ENCODE measurements at places on chromosomes 1 and 21.
A peak's percentile ranks its signal among the peaks of the same experiment; 100 is the strongest.

DNA sequence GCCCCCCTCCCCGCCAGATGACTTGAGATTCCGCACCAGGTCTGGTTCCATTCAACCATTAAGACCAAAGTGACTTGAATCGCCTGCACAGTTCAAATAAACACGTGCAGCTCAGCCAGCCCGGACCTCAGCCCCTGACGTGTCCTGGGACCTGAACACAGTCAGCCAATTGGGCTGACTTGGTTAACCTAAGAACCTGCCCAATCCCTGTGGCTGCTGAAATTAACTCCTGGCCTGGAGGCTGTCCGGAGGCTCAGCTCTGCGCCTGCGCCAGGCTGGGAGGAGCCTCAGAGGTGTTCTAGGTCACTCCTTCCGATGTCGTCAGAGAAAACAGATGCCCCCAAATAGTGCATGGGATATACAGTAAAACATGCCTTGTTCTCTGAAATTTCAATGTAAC lies 73.4 kb downstream of the SCCPDH start:
- DNase-seq, result no peak

- DNase-seq, result no peak
Observed at GRCh38 chr1:162722036-162722435, 68.5 kb upstream of the HSD17B7 start.

GRCh38 chr1:87144981-87145380 lies 183.7 kb upstream of the LMO4 start:
- DNase-seq, result no peak

DNA sequence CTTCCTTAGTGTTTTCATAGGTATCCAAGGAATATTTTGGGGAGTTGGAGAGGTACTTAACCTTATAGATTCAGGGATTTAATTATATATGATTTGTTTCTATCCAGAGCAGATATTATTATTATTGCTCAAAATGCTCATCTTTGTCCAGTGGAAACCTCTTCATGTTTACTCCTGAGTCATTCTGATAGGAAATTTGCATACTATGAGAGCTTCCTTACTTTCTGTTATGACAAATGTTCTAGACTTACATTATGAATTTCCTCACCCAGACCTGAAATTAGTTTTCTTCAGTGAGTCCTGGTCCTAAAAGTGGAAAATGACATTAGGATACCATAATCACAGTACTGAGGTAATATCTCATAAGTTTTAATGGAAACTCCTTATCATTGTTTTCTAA lies 57.5 kb upstream of the PLPPR5 start:
- no peak for DNase-seq

GRCh38 chr1:75990686-75991085 lies 58.5 kb upstream of the ASB17 start:
- no peak for DNase-seq

- DNase-seq, result no peak
Observed at GRCh38 chr1:47708658-47709018, 270.8 kb downstream of the FOXD2 start.

GRCh38 chr1:46096269-46097148 lies 35.9 kb downstream of the PIK3R3 start:
- DNase-seq, result no peak

GRCh38 chr1:155645648-155646047 lies 35.6 kb downstream of the MSTO1 start:
- DNase-seq, result no peak

GRCh38 chr1:209768354-209768774 lies 12.5 kb downstream of the TRAF3IP3 start:
- DNase-seq, result peak; percentile 81

- DNase-seq, result no peak
Observed at GRCh38 chr21:30714456-30714855, 4.1 kb downstream of the KRTAP21-3 start.

DNA sequence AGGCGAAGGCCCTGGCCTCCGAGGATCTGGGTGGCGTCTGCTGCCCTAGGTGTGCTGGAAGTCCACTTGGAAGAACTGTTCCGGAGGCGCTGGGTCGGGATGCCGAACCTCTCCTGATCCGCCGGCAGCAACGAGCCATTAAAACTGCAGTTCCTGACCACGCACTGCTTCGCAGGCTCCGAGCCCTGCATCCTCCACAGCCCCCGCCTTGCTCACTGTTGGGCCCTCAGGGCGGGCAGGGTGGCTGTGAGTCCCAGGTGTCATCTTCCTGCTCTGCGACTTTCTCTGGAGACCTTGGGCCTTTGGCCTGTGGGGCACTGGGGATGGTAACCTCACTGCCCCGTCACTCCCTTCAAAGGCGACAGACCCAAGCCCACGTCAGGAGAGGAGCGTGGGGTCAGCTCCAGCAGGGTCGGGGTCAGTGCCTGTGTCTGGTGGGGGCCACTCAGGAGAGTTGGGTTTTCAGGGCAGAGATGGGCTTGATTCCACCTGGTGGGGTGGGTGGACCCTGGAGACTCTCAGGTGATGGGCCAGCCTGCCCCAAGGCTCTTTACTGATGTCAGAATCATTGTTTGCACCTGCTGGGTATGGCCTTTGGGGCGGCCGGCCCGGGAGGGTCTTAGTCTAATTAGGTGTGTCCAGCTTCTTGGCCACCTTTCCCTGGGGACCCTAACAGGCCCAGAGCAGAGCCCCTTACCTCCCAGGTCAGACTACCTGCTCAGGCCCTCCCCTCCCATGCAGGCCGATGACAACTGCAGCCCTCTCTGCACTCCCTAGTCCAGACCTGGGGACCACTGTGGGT lies 3.1 kb downstream of the PRXL2B start:
- DNase-seq, result no peak

DNA sequence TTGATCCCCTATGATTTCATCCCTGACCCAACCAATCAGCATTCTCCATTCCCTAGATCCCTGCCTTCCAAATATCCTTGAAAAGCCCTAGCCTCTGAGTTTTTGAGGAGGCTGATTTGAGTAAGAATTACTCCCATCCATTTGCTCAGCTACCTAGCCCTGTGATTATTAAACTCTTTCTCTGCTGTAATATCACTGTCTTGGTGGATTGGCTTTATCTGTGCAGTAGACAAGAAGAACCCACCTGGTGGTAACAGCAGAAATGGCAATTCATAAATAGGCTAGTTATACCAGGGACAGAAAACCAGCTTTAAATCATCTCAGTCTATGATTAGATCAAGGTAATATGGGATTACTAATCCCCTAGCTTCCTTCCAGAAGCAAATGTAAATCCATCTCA lies 13.0 kb downstream of the IL20 start:
- DNase-seq, result no peak

GRCh38 chr1:13965770-13966398 lies 265.9 kb downstream of the PRDM2 start:
- no peak for DNase-seq

- DNase-seq, result no peak
Observed at GRCh38 chr1:19128968-19129514, 81.0 kb downstream of the UBR4 start.

DNA sequence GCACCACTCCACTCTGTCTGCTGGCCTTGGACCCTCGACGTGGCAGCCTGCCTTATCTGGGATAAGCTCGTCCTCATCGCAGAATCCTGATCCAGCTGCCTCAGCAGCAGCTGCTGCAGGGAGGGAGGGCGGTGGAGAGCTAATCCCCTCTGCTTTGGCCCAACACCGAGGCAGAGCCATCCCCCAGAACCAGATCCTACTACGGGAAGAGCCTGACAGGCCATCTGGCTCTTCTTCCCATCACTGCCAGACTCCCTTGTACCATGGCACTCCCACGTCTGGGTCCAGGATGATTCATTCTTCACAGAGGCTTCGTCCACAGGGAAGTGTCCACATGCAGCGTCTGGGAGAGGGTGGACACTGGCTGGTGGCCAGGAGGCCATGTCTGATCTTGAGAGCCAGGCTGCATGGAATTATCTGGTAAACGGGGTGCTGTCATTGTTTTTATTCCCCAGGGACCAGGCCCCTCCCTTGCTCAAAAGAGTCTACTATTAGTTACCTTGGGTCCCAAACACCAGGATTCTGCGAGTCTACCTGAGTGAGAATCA lies 14.6 kb upstream of the PKP1 start:
- DNase-seq, result no peak

DNA sequence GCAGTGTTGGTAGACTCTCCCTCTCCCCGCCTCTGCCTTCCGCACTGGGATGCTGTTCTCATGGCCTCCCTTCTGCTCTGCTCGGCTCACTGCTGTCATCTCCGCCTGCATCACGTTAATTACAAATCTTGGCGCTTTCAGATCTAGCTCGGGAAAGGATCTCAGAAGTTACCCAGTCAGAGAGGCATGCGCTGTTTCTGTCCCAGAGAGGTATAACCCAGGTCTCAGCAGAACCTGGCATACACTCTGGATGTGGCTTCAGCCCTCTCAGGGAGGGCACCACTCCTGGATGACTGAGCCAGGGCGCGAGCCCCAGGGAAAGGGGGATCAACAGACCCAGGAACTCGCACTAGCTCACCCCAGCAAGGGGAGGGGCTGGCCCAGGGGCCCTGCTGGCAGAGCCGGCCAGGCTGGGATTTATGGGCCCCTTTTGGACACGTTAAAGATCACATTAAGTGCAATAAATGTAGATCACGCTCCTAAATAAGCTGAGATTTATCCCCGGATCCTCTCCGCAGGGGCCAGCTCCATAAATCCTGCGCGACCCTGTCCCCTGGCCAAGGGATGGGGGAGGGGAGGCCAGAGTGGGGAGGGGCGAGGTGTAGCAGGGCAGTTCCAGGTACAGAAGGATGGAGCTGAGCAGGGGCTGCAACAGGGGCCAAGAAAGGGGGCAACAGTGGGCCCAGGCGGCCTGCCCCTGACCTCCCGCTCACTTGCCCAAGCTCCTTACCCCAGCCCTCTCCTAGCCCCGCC lies 101.3 kb upstream of the ZBTB40 start:
- no peak for DNase-seq

DNA sequence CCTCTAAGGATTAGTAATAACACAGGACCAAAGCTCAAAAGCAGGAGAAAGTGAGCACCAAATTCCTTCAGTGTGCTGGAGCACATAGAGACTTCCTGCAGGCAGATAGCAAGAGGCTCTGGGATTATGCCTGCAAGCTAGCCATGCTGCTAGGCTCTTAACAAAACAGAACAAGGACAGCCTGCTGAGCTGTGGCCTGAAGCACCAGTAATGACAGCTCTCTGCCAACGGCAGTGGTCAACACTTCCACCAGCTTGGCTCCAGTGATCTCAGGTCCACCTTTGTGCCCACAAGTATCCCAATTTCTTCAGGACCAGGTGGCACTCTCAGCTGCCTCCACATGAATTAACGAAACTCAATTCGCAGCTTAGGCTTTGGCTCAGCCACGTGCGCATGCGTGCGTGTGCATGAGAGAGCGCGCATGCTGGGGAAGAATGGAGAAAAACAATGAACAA lies 64.2 kb downstream of the SLC45A1 start:
- DNase-seq, result no peak

- no peak for DNase-seq
Observed at GRCh38 chr1:159921700-159922504, 3.4 kb downstream of the TAGLN2 start.

GRCh38 chr1:155934936-155935590 lies 850 bp upstream of the KHDC4 start:
- DNase-seq, result no peak

DNA sequence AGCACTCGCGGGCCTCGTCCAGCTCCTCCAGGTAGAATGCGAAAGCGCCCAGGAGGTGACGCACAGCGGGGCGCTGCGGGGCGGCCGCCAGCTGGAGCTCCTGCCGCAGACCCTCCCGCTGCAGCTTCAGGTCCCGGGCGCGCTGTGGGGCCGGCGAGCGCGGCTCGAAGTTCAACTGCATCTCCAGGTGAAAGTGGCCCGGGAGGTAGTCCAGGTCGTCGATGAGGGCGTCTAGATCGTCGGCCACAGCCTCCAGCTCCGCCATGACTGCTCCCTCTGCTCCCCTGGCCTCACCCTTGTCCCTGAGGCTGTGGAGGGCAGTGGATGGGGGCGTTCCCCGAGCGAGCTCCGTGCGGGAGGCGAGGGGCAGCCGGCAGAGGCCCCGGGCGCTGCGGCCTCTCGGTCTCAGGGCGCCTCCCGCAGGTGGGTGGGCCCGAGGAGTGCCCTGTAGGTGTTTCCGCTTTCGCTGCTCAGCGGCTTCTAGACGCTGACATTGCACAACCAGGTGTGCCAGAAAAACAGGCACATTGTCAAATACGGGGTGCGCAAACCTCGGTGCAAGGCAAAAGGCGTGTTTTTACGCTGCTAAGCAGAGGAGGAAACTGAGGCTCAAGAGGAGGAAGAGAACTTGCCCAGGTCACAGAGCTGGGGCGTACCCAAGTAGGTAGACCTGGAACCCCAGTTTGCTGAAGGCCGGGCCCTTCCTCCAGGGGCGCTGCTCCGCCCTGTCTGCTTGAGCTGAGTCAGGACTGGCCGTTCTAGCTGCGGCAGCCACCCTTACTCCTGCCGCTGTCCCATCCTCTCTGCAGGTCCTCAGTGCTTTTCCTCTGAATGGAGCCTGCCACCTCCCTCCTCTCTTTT lies at the start of gene TTC22:
TTC22 (minus strand) TSS at position 425 of the 861 bp plus-strand sequence; CDS start at position 265, 160 bp downstream.
- peak; percentile 63 for DNase-seq

GRCh38 chr1:178716111-178716510 lies 8.9 kb upstream of the RALGPS2 start:
- DNase-seq, result no peak

GRCh38 chr1:197696372-197696771 lies 78.9 kb downstream of the DENND1B start:
- no peak for DNase-seq

DNA sequence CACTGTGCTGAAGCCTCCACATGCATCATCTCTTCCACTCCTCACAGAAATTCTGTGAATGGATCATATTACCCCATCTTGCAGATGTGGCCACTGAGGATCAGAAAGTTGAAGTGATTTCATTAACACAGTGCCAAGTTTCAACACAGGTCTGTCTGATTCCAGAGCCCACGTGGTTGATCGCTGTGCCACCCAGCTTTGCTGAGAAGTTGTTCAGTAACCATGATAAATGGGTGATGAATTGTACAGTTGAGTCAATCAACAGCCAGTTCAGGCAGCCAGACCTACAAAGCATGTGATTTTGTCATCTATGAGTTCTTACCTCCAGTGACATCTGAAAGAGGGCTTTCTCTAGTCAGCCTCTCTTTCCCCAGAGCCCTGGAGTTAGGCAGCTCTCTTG lies 61.8 kb upstream of the GRHL3 start:
- no peak for DNase-seq

- no peak for DNase-seq
Observed at GRCh38 chr1:168636200-168636599, 59.8 kb downstream of the XCL1 start.

- DNase-seq, result no peak
Observed at GRCh38 chr1:91787919-91788318, 98.0 kb downstream of the TGFBR3 start.

GRCh38 chr1:24857507-24858133 lies 72.5 kb downstream of the RUNX3 start:
- no peak for DNase-seq

GRCh38 chr1:31593770-31594632 lies 17.7 kb downstream of the TINAGL1 start:
- peak; percentile 41 for DNase-seq

Data from stimulated activated CD4-positive, alpha-beta T cell treated with anti-CD3 and anti-CD28 coated beads, Interleukin-4, amount 100 ng/mL, for 4 hours (primary cell).